ENCODE measurements at places on chromosomes 6 and 20.

- DNase-seq, result no peak
Measured at GRCh38 chr6:47137073-47137472, 94.9 kb upstream of the ADGRF1 start.

GRCh38 chr20:408843-409696 is 971 bp downstream of the RBCK1 start:
- no peak for DNase-seq

DNA sequence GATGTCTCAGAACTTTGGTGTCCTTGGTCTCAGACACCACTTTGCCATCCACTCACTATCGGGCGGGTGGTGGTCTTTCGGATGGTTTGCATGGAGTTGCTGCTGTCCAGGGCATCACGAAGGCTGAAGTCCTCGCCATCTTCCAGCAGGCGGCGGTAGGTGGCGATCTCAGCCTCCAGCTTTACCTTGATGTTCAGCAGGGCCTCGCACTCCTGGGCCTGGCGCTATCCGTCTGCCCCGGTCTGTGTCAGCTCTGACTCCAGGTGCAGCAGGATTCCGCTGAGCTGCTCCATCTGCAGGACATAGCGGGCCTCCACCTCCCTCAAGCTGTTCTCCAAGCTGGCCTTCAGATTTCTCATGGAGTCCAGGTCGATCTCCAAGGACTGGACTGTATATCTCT is 36.0 kb downstream of the ZNF311 start:
- no peak for DNase-seq

DNA sequence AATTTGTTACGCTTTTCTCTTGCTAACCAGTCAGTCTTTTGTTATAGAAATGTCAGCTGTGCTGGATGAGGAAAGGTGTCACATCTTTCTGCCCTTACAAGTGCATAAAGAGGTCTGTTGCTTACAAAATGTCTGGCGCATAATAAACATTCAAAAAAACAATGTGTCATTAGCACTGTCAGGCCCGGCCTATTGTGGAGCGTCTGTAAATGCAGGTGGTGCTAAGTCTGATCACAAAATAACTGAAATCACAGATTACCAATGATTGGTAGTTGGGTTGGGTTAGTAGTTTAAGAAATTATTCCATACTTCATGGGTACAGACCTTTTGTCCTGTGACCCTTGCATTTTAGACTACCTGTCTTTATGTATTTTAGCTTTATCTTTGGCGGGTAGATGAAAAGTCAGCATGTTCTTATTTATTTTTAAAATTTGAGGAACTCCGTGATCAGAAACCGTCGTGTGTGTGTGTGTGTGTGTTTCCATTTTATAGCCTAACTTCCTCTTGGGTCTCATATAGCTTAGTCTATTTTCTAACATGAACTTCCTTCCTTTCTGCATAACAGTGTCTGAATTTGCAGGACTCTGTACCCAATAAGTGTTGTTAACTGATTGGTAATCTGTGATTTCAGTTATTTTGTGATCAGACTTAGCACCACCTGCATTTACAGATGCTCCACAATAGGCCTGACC is 88.1 kb upstream of the IFNGR1 start:
- no peak for DNase-seq

DNA sequence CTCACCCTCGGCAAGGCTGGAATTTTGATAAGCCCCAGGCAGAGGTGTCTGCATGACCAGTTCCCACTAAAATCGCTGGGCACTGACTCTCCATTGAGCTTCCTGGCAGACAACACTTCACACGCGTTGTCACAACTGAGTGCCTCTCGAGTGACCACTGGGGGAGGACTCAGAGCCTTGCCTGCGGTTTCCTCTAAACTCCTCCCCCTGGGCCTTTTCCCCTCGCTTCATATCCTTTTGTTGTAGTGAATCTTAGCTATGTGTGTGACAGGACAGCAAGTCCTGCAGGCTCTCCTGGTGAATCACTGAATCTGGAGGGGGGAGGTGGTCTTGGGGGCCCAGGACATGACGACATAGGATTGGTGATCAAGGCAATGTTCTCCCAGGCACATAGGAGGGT is 670.8 kb downstream of the PRKN start:
- no peak for DNase-seq

DNA sequence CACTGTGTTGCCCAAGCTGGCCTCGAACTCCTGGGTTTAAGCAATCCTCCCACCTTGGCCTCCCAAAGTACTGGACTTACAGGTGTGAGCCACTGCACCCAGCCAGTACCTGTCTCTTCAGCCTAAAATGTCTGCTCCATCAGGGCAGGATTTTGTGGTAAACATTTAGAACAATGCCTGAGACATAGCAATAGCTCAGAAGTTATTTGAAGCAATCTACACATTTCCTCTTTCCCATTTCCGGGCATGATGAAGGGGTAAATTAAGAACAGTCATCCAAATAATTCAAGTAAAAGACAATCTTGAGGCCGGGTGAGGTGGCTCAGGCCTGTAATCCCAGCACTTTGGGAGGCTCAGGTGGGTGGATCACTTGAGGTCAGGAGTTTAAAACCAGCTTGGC is 69.0 kb upstream of the ZNF217 start:
- no peak for DNase-seq

- DNase-seq, result no peak
Measured at GRCh38 chr6:123022975-123023374, 26.9 kb downstream of the CLVS2 start.

GRCh38 chr6:84728602-84729001 is 35.8 kb downstream of the TBX18 start:
- DNase-seq, result no peak

DNA sequence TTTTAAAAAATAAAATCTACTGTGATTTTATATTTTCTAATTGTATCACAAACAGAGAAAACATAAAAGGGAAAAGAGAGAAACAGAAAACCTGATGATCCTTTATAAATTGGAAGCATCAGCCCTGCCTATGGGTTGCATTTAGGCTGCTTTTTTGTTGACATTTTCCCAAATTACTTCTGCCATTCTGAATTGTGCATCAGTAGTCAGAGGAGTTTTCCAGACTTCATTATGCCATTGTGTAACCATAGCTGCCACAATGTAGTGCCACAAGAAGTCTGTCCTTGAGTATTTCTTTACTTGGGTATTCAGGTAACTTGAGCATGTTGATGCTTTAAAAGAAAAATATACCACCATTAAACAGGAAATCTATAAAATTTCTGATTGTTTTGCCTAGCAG is 130.3 kb downstream of the HACE1 start:
- no peak for DNase-seq

GRCh38 chr6:157099912-157100593 is 223.3 kb downstream of the TMEM242 start:
- DNase-seq, result no peak

DNA sequence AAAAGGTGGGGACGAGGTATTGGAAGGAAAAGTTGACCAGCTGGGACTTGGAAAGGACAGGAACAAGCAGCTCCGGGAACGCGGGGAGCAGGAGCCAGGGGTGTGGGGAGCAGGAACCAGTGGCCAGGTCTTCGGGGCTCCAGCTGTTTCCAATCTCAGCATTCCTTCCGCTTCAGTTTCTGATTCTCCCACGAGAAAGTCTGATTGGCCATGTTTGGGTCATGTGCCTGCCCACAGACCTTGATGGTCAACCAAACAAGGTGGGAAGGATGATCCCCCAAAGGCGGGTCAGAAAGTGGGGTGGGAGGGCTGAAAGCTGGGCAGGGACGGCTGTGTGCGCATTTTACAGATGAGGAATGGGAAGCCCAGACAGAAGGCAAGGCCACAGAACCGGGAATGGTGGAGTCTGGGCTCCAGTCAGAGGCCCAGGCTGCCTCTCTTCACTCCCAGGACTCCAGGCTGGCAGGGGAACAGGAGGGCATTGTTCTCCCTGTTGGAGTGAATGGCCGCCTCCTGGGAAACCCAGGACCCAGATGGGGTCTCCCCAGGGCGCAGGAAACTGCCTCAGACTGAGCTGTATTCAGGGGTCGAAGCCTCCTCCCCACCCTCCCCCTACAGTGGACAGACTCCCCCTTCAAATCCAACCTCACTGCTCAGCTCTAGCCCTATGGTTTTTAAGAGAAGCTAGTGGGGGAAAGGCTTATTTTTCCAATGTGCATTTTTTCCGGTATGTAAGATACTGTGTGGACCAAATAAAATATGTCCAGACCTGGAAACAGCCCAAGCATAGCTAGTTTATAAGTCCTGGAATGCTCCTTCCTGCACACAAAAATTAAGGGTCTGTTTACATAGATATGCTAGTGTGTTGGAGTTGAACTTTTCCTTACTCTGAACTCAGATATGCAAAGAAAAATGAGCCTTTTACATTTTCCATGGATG is 12.2 kb upstream of the PTGIS start:
- no peak for DNase-seq

GRCh38 chr20:44457016-44457415 is 18.7 kb upstream of the TTPAL start:
- no peak for DNase-seq

- no peak for DNase-seq
Measured at GRCh38 chr6:111173946-111174345, 86.6 kb downstream of the SLC16A10 start.

DNA sequence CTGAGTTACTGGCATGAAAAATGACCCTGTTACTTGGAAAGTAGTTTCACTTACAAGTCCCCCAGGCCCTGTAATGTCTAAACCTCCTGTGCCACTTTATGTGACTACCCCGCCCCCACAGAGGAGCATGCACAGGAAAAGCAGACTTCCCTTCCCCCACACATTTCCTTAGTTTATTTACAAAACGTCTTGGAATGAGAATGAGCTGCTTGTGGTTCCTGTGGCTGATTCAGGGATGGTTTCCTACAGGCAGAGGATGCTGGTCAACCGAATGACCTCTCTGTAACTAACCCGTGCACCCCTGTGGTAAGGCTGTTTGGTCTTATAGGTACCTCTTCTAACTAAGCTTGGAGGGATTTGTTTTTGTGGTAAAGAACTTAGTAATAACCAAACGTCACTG is 28.5 kb downstream of the RSPO3 start:
- DNase-seq, result no peak

DNA sequence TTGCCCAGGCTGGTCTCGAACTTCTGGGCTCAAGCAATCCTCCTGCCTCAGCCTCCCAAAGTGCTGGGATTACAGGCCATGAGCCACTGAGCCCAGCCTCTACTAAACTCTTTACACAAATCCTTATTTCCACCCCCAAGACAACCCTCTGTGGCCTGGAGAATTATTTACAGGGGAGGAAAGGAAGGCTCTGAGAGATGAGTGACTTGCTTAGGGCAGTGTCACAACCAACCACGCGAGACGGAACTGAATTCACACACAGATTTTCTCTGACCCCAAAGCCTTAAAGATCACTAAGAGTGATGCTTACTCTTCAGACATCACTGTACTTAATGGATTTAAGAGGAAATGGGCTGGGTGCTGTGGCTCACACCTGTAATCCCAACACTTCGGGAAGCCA is 86.2 kb downstream of the RIPOR3 start:
- no peak for DNase-seq

- DNase-seq, result no peak
Measured at GRCh38 chr20:17640875-17641378, 41.1 kb downstream of the RRBP1 start.

DNA sequence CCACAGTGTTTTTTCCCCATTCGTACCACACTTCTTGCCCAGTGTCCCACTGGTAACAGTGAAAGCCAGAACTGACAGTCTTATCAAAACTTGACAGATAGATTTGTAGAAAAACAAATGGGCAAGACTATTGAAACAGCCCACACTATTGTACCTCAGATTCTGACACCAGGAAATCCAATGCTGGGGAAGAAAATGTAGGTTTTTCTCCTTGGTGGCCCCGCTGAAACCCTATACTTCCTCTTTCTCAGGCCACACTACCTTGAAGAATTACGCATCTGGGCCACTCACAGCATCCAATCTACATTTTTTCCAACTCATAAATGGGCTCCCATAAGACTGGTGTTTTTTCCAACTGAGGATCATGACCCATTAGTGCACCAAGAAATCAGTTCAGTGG is 90.9 kb upstream of the HDDC2 start:
- DNase-seq, result no peak

DNA sequence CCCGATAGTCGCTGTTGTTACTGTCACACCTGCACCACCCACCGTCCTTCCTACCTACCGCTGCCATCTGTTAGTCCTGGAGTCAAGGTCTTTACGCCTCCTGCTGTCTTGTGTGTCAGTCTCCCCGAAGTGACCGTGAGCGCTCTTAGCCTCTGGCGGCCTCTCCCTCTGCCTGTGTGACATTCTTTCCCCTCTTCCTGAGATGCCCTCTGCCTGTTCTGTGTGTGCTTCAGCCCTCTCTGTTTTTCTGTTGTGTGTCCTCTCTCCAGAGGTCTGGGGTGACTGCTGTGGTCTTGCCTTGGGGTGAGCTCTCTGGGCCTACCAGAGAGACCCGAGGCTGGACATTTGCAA is 54.9 kb downstream of the TCP11 start:
- DNase-seq, result no peak

- no peak for DNase-seq
Measured at GRCh38 chr20:42795111-42795695, 394.5 kb downstream of the PTPRT start.

DNA sequence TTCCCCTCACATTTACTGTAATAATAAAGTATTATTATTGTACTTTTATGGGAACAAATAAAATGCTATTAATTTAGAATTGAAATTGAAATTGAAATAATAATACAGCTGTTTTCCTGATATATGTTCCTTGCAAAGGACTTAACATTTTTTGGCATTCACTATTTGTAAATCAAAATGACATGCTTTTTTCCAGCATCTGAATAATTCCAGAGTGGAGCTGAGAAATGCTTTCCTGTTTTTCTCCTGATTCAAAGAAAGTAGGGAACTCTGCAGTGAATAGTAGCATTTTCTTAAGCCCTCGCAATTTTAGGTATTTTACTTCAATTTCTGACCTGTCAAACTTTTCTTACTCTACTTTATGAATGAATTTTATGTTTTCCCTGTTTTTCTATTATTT is 72.1 kb downstream of the PHACTR2 start:
- no peak for DNase-seq

- DNase-seq, result no peak
Measured at GRCh38 chr20:6583134-6583738, 184.2 kb upstream of the BMP2 start.

Measured in GOT3 (cell line).